ENCODE measurements at places on chromosomes 2 and 18.

DNA sequence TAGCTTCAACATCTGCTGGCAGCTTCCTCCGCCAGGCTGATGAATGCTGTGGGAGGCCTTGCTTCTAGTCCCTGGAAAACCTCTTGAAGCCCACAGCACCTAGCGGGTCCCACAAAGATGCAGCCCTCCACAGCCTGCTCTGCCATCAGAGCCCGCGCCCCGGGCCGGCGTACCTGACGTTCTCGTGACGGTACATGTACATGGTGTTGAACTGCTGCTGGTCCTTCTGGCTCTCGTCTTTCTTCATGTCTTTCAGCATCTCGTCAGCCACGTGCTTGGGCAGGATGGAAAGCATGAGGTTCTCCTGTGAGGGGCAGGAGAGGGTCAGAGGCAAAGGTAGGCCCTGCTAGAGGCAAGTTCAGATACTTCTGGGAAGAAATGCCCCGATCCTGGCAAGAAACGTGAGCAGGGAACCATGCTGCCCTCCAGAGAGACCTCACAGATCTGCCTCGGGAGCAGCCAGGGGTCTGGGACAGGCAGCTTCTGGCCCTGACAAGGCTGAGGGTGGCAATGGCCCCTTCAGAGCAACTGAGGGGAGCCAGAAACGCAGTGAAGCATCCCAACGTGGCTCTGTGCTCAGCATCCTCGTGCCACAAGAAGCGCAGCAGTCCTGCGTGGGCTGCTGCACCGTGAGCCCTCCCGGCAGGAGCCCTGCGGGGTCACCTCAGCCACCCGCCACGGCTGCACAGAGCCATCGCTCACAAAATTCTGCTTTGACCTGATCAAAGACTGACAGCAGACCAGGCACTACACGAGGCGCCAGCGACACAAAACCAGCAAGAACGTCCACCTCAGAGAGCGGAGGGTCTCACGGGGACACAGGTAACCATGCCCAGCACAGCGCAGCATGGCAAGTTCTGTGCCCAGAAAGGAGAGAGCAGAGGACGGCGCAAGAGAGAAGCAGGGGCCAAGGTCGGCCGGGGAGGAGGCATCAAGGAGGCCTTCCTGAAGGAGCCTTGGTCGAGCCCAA, 49.1 kb downstream of the CENPO start:
- DNase-seq = no peak

DNA sequence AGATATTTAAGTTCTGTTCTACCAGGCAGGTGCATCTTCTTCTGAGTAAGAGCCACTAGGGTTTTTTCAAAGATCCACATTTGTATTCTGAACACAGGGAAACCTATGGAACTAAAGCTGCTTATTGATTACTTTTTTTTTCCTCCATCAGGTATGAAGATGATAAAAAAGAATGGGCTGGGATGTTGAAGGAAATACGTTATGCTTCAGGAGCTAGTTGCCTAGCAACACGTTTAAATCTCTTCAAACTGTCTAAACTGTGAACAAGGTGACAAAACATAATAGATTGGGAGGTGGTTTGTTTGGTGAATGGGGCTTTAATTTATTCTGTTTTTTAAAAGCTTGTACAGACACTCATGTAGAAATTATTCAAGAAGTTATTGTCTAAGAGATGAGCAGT, 15.9 kb downstream of the KLHL41 start:
- DNase-seq = no peak

- DNase-seq = no peak
These were observed 161.4 kb downstream of the TRABD2A start for GRCh38 chr2:84719434-84719833.

GRCh38 chr2:237692601-237693290, 65.4 kb downstream of the LRRFIP1 start:
- no peak for DNase-seq

GRCh38 chr2:215828528-215829184, 184.7 kb downstream of the MREG start:
- peak; percentile 37 for DNase-seq

DNA sequence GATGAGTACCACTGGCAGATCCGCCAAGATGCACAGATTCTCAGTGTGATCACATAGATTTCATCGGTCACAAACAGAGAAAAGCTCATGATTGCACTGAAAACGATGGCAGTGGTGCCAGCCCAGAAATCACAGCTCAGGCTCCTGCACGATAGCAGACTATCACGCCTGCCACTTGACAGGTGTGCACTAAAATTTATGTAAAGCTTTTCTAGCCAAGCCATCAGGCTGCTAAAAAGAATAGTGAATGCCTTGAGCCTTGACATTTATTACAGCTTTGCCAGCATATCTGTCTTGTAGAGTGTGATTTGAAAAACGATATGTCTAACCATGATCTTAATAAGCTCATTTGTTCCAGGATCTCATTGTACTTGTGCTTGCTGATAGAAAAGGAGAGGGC, 409.5 kb upstream of the CWC22 start:
- DNase-seq = no peak

- DNase-seq = peak; percentile 95
These were observed 69.2 kb upstream of the EPHA4 start for GRCh38 chr2:221641181-221641871.

DNA sequence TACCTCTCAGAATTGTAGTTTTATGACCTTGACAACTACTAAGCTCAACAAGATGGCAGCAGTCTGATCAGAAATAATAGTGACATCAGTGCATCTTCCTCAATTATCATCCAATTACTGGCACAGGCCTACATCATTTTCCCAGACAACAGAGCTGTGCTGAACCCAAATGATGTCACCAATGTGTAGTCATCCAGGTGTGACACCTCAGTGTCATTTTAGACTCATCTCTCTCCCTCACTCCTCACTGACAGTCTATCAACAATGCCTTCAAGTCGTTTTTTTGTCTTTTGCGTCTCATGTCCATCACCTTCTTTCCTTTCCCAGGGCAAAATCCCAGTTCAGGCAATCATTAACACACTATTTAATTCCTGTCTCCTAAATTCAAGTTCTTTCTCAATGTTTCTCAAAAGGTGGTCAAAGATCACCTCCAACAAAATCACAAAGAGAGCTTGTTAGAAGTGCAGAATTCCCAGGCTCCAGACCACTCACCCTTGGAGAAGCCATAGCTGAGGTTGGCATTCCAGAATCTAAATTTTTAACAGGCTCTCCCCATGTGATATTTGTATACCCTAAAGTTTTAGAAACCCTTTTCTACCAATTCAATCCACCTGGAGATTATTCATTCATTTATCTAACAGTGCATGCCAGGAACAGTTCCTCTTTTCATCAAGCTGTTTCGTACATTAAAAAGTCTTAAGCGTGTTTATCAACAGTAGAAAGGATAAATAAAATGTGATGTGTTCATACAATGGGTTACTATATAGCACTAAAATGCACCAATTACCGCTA, 125.3 kb upstream of the KLF7 start:
- no peak for DNase-seq

GRCh38 chr18:9016633-9017166, 85.8 kb upstream of the NDUFV2 start:
- no peak for DNase-seq

DNA sequence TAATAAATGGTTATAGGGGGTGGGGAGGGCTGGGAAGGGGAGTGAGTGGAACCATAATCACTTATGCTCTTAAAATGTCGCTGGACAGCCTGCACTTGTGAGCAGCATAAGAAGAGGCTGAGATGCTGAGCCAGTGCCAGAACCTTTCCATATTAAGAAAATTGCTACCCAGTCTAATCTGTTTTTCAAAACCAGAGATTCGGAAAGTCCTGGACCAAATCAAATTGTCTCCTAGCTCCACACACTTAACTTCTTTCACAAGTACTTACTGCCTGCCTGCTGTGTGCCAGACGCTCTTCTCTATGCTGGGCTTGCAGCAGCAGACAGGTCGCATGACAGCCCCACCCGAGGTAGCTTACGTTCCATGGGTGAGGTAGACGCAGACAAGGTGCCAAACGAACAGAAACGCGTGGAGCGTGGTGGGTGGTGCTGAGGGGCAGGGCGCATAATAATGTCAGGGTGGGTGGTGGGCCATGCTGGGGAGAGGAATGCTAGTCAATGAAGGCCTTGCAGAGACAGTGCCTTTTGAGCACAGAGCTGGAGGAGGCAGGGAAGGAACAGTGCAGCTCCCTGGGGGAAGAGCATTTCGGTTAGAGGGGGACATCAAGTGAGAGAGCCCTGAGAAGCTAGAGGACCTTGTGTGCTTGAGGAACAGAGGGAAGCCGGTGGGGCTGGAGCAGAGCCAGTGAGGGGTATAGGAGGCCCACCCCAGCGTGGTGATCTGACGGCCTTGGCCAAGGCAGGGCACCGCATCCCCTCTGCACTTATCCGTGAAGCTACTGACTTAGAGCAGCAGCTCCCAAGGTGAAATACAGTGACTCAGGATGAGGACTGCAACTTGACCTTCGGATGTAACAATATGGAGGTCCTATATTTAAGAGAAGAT, 123.5 kb upstream of the DAPL1 start:
- DNase-seq = no peak

- DNase-seq = no peak
These were observed 61.3 kb downstream of the PMAIP1 start for GRCh38 chr18:59961070-59961469.

- DNase-seq = no peak
These were observed 66.8 kb downstream of the GBX2 start for GRCh38 chr2:236101311-236101950.

GRCh38 chr2:19547321-19547720, 188.9 kb upstream of the OSR1 start:
- no peak for DNase-seq
